ENCODE measurements at places on chromosomes 12 and 14.

DNA sequence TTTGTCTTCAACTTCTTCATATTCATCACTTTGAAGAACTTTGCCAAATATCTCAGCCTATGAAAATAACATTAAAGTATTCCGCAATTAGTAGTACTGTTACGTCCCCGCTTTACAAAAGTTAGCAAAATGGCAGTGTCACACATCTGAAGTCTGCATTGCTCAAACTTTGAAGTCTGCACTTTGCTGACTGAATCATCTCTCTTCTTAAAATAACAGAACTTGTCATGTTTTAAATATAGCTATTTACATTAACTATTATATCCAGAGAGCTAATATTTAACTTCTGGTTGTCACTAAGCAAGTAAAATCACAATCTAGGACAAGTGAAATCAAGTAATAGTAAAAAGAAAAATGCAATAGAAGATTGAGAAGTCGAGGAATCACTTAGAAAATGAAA is 34.5 kb downstream of the IPO8 start:
- DNase-seq, result no peak

DNA sequence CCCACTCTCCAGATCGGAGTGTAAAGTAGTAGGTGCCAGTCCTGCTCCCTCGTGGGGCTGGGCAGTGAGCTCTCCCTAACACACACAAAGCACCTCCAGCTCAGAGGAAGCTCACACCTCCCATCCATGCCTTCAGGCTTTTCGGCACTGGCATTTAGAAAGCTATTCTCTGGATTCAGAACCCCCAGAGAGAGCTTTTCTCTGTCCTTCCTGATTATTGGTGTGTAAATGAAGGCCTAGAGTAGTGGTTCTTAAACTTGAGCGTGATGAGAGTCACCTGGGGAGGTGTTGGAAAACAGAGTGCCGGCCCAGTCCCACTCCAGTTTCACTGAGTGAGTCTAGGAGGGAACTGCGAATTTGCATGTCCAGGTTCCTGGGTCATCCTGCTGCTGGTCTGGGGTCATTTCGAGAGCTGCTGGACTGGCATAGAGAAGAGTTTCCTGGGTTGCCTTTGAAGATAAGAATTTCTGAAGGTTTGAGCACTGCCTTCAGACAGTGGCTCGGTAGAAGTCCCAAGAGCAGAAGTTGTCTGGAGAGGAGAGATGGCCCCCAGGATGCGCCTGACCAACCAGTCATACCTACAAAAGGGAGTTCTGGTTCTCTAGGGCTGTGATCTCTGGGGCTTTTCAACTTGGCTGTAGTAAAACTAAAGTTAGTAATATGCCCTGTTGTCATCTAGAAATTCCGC is 15.1 kb downstream of the CD9 start:
- no peak for DNase-seq

- no peak for DNase-seq
Measured at GRCh38 chr12:128705140-128705539, 118.6 kb downstream of the SLC15A4 start.

DNA sequence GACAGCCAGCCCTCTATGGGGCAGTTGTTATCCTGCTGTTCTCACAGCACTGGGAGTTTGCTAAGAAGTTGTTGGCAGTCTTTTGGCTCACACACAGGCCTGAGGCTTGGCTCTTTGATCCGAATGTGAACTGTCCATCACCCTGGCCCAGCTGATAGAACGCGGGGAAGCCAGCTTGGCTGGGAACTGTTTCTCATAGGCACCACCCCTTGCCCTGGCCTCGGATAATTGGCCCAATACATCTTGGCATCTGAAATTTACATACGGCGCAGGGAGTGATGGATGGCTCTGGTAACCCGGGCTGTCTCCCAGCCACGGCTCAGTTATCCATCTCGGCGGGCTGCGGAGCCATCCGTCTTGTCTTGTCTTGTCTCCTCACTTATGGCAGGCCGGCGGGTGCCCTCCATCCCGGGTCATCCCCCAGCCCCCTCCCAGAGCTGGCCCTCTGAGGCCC is 164.1 kb downstream of the PHETA1 start:
- DNase-seq, result no peak

All from left renal cortex interstitium (tissue), 4 donors.